A549 (cell line): ENCODE measurements at places on chromosomes 13 and 19.

- DNase-seq, result peak; percentile 67
Observed at GRCh38 chr13:113083402-113084061, 22.1 kb upstream of the F7 start.

DNA sequence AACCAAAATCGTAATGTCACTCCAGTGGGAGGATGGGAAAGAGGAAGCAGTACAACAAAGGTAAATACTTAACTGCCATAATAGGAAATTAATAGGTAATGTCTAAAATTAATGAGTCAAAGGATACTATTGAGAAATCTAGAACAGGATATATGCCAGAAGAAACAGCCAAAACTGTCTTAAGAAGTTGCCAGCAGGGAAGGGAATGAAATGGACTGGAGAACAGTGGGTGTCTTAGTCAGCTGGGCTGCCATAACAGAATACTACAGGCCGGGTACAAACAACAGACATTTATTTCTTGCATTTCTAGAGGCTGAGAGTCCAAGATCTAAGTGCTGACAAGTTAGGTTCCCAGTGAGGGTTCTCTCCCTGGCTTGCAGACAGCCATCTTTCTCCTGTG lies 40.3 kb upstream of the IPO5 start:
- DNase-seq, result no peak

DNA sequence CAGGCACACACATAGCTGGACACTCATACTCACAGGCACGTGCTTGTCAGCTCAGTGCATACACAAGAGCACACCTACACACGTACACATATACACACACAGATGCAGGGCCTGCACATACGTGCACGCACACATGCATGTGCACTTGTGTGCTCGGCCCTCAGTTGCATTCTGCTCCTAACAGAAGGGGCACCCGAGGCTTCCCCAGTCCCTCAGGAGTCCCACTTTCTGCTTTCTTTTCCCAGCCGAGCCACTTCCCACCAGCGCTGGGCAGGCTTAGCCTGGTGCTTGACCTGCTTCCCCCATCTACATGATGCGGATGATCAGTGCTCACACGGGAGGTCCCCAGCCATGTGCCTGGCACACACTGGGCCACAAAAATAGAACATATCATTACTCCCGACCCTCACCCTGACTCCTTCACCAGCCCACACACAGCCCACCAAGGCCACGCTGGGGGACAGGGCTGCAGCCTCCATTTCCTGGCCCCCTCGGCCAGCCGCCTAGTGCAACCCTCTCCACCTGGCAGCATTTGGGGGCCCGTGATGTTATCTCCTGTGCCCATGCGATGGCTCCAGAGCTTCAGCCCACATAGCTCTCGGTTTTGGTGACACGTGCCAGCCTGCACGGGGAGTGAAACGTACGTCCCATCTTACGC lies 125.2 kb upstream of the SPACA7 start:
- no peak for DNase-seq

- no peak for DNase-seq
Observed at GRCh38 chr13:106534639-106535551, 567 bp downstream of the EFNB2 start.

DNA sequence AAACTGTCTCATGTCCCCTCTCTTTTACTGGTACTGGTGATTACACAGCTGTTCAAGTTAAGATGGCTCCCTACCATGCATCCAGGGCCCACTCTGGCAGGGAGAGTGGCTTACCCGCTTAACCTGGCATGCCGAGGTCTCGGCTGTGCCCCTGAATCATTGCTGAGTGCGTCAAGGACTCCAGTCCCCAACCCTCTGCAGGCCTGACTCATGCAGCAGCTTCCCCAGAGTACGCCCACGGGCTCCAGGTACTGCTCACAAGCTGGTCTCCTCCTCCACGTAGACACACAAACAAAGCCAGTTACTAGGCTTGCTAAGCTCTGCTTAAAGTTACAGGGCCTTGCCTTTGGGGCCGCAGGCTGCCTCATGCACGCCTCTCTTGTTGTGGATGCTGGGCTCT lies 447.4 kb downstream of the COG6 start:
- DNase-seq, result peak; percentile 5
